ENCODE measurements at places on chromosomes 3 and 15.
A peak's percentile ranks its signal among the peaks of the same experiment; 100 is the strongest.

DNA sequence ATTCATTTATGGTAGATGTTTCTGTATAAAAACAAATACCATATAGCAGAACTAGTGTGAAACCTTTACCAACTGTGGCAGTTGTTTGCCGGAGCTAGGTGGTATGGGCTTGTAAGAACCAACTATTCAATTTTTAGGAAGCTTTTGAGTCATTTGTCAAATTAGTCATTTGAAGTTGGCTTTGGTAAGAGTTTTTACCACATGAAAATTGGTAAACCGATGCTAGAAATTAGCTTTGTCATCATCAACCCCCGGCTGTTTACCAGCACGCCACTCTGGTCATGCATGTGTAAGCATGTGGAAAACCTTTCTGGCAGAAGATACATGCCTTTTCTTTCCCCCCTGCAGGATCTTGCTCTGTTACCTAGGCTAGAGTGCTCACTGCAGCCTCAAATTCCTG, 63.3 kb downstream of the IL1RAP start:
- no peak for DNase-seq

DNA sequence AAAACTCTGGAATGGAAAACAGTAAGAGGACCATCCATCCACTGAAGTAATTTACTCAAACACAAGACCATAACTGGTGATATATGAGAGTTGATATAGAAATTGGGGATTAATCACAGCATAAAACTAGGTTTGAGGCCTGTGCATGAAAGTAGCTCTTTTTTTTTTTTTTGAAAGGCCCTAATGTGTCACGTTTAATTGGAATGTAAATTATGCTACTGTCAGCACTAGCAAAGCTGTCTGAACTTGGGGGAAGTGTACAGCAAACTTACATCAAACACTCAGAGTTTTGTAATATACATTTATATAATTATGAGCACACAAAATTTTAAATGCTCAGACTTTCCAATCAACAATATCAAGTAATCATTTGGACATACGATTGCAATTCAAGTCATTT, 154.1 kb downstream of the GREM1 start:
- no peak for DNase-seq

DNA sequence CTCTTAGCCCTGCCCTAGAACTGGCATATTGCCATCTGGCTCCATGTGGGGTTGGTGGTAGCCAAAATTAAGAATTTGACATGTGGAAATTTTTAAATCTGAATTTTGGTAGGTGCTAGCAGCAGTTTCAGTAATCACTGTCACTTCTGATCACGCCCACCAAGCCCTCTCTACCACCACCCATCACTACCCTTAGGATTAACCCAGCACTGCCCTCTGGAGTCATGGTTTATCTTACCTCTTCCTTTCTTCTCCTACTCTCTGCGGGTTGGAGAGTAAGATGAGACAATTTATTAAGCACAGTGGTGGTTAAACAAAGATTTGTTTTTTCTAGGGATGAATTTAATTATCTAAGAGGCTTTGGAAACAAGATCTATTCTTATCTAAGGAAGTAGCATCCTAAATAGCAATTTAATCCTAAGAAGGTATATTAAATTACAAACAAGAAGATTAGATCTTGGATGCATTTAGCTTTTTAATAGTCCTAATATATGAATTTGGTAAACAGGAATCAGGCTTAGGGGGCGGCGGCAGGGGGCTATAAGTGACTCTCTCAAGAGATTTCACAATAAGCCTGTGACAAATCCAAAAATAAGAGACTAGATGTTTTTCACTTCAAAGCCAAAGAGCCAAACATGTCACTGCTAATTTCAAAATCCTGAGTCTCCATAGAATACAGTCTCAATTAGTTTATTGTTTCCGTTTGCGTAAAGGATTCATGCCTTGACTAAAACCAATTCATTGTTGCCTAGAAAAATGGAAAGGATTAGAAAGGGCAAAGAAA, 498.4 kb upstream of the UBE2E2 start:
- DNase-seq, result no peak

- no peak for DNase-seq
Measured at GRCh38 chr15:34717729-34718128, 37.1 kb downstream of the GJD2 start.

DNA sequence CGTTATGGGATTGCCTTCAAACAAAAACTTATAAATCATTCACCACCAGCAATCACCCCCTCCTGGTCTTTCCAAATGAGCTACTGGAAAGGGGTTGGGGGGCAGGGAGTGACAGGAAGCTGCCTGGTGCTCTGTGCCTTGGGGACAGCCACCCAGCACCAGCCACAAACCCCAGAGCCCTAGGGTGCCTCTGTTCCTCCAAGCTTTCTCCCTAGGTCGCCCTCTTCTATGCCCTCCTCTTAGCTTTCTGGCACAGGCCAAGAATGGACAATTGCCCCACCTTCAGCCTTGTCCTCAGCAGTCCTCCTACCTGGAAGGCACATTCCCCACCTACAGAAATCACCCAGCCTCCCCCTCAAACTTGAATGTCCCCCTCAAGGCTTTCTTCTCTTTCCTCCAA, 3.3 kb downstream of the OXTR start:
- DNase-seq, result no peak

GRCh38 chr15:56468401-56468800, 3.5 kb upstream of the MNS1 start:
- DNase-seq, result no peak

- peak; percentile 71 for DNase-seq
Measured at GRCh38 chr3:129936757-129937156, 37.8 kb upstream of the TRH start.

- DNase-seq, result no peak
Measured at GRCh38 chr3:106746286-106746685, 631.0 kb upstream of the CCDC54 start.

- no peak for DNase-seq
Measured at GRCh38 chr3:48064292-48064829, 48.1 kb upstream of the MAP4 start.

GRCh38 chr15:96047255-96047931, 283.1 kb upstream of the NR2F2 start:
- no peak for DNase-seq

DNA sequence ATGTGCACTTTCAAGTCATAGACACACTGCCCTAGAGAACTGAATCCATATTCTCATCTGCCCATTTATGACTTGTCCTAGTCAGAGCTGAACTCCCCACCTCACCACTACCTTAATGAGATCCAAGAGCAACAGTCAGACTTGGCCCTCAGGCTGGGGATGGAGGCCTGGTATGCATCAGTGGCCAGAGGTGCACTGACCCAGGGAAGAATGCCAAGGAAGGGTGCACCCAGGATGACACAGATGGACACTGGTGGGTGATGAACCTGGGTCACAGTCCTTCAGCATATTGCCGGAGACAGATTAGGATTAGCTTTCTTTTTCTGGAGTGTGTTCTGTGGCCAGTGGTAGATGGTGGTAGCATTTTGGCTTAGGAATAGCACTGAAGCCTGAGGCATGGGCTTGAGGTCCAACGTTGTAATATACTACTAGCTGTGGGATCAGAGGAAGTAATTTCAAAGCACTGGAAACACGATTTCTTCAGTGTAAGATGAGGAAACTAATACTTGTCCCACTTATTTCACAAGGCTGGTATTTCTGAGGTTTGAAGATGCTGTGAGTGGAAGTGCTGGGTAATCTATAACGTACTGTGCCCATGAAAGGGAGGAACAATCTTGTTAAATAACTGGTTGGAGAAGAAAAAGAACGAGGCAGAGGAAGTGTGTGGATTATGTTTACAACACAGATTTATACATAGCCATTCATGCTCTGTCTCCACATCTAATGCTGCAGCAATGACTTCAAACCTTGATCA, 265.0 kb downstream of the THRB start:
- DNase-seq, result no peak

- no peak for DNase-seq
Measured at GRCh38 chr3:52827866-52828376, 2.6 kb downstream of the ITIH4 start.

DNA sequence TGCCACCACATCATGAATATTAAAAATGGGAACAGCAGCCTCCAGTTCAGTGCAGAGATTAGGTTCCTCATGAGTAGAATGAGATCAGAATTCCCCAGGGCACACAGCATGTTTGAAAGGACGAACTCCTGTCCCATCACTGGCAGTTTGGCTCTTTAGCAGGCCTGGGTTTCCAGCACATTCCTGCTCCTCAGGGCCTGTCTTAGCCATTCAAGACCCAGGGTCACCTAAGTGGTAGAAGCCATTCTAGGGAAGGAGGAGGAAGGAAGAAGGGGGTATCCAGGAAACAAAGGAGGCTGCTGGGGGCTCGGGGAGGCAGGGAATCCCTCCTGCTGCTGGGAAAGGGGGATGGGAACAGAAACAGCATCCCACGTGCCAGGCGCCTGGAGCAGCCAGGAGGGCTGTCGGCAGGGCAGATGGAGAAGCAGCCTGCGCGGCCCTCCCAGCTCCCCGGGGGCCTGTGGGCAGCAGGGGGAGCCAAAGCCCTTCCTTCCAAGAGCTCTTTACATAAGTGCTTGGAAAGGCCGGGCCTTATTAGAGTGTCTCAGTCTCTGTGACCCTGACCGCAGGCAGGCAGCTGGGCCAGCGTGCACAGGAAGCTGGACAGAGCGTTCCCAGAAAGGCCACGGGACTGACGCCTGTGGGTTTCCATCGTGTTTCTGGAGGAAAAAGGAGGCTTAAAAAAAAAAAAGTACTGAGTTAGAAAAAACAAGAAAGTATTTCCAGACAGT, 24.7 kb downstream of the LOXL1 start:
- peak; percentile 99 for DNase-seq

- no peak for DNase-seq
Measured at GRCh38 chr3:35675206-35675605, 35.9 kb downstream of the ARPP21 start.

- no peak for DNase-seq
Measured at GRCh38 chr3:129291236-129291886, 12.7 kb downstream of the HMCES start.

DNA sequence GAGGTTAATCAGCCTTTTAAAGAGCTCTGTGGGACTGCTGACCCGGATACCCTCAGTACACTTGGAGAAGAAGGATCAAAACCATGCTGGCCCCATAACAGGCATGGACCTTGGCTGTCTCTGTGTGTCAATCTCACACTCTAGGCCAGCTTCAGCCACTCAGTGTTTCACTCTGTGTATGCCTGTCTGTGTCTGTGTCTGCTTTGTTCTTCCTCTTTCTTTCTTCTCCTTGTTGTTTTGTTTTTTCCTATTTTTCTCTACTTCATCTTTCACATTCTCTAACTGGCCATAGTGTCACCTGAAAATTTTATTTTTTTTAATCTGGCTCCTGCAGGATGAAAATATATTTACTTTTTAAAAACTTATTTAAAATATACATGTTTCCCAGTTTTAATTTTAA, 51.1 kb downstream of the SERP1 start:
- no peak for DNase-seq

DNA sequence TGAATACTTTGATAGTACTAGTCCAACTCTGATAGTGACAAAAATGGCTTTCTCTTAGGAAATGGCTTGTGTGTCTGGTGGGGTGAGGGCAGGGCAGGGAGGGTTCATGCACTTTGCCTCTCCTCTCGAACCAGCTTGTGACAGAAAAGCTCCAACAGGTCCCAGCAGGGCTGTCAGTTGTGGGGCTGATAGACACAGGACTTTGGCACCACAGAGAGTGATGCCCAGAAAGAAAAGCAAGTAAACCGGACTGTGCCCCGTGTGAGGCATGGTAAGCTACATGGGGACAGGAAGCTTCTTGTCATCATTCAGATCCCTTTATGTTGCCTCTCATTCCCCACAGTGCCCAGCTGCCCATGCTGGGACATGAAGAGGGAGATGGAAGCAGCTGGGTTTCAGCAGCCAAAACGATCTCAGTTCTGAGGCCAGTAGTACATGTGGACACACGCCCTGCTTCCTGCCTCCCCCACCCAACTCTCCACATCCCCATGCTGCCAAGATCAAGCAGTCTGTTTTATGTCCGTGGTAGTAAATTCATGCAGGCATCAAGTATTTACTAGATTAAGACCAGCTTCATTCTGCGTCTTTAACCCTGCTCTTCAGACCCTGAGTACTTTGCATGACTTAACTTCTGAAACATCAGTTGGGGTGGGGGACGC, 29.7 kb upstream of the LIPC start:
- DNase-seq, result no peak

DNA sequence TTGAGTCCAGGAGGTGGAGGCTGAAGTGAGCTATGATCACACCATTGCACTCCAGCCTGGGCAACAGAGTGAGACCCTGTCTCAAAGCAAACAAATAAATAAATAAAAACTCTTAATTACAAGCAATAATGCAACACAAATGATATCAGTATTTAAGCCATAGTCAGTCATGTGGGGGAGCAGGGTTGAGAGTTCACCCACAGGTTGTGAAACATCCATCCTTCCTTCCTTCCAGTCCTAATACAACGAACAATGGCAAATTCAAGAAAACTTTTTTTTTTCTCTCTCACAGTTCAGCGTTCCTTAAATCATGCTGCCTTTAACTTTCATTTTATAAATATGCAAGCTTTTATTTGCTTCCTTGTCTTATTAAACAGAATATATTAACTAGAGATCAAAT, 24.1 kb downstream of the ZNF592 start:
- no peak for DNase-seq

GRCh38 chr3:46517016-46517783, 19.4 kb downstream of the RTP3 start:
- no peak for DNase-seq

All from HAP-1 (cell line).